ENCODE measurements at places on chromosomes 12 and 14.

DNA sequence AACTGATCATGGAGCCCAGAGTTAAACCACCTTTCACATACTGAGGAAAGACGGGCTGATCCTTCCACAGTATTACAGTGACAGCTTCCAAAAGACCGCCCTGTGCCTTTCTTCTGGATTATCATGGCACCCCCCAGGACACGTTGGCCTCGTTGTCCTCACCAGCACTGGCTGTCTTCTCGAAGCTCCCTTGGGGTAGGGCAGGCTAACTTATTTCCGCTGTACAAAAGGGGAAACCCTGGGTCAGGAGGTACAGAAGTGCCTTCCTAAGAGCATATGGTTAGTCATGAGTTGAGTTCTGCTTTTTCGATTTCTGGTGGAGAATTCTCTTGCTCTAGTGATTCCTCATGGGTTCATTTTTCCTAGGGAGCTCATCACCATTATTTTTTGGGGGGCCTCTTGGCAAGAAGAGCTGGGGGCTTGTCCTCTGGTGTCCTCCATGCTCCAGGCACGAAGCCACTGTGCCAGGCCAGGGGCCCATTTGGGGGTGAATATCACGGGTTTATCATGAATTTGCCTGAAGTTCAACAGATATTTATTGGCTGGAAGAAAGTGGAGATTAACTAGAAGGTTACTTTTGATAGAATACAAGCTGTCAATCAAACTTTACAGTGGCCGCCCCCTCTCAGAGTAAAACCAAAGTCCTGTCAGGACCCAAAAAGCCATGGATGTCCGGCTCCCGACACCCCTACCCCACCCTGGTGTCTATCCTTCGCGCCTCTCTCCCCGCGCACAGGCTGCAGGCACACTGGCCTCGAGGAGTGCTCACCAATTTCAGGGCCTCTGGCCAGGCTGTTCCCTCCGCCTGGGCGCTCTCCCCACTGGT is 8.8 kb upstream of the TRAF3 start:
- no peak for DNase-seq

DNA sequence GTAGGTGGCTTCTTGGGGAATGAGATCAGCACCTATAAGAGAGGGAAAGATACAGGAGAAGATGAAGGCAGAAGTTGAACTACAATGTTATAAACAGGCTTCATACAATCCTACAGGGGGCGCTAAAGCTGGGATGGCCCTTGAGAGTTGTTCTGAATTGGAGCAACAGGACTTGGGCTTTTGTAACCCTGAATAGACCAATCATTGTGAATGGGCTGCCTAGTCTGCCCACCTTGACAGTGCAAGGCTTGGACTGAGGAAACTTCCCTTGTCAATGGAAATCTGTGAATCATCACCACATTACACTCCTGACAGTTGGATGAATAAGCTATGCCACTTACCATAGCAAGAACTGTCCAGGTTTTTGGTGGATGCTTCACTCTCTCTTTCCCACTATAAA is 306.1 kb downstream of the KCNC2 start:
- no peak for DNase-seq

DNA sequence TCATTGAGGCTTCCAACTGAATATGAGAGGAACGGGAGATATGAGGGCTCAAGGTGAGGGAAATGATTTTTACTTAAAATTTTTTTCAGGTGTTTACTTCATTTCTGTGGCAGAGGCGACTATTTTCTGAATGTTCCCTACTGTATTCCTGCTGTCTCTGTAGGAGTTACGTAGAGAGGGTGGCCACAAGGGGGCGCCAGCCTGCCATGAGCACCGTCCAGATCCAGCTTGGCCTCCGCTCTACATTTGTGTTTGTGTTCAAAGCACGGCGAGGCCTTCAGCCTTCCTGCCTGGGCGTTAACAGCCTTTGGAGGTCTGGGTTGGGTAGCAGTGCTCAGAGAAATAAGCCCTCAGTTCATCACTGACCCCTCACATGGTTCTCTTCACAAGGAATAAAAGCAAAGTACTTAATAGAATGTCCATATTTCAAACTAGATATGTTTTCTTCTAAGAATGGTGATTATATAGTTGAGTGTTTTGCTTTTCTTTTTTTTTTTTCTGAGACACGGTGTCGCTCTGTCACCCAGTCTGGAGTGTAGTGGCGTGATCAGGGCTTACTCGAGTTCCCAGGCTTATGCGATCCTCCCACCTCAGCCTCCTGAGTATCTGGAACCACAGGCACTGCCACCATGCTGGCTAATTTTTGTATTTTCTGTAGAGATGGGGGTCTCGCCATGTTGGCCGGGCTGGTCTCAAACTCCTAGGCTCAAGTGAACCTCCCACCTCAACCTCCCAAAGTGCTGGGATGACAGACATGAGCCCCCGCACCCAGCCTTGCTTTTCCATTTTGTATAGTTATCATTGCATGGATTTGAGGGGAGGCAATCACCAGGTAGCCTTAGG is 22.3 kb downstream of the CKB start:
- DNase-seq: peak; percentile 83

GRCh38 chr14:101196051-101196712 is 292.7 kb upstream of the RTL1 start:
- no peak for DNase-seq

- no peak for DNase-seq
These were observed 890.9 kb downstream of the VRK1 start for GRCh38 chr14:97687944-97688630.

DNA sequence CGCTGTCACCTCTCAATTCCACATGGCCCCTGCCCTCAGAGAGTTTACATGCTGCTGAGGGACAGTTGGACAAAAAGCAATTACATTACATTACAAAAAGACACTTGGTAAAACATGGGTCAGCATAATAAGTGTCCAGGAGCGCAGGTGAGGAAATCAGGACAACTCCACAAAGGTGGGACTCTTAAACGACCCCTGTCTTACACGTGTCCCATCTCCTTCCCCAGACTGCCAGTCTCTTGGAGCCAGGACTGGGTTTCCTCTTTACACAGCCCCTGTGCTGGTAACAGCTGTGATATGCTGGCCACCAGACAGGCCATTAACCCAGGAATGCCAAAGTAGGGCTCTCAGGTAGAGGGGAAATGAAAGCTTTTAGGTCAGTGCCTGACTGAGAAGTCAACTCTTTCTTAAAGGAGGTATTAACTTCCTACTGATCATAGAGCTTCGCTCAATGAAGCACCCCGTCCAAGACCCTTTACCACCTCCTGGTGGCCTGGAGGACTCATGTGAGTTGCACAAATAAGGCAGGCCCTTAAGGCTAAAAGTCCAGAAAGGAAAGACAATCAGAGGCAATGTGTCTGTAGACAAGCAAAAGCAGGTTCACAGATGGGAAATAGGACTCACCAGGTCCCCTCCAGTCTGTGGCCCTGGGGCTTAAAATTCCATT is 55.5 kb downstream of the ANO2 start:
- DNase-seq: peak; percentile 7

Measured in stimulated activated CD4-positive, alpha-beta T cell treated with anti-CD3 and anti-CD28 coated beads, Interleukin-4, amount 100 ng/mL, for 1 hour (primary cell).